ENCODE measurements at places on chromosomes 5 and 9.

- no peak for DNase-seq
Observed at GRCh38 chr5:74166064-74166463, 474.5 kb downstream of the ENC1 start.

- no peak for DNase-seq
Observed at GRCh38 chr9:3948826-3949556, 350.9 kb downstream of the GLIS3 start.

DNA sequence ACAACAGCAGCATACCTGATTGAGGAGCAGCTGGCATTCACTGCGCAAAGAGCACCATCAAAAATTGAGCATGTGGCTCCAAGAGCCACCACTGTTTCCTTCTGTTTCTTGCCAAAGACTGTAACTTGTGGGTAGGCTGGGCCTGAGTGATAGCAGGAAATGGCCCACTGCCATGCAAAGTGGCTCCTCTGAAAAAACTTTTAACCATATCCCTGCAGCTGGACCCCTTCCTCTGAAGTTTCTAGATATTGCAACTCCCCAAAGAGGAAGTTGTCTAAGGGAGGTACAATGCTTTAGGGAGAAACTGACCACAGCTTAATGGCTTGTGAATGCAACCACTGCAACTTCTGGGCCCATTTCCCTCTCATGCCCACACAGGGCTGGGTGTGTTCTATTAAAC is 355.4 kb upstream of the PDE4D start:
- no peak for DNase-seq

- no peak for DNase-seq
Observed at GRCh38 chr5:175688352-175689146, 30.7 kb downstream of the HRH2 start.

GRCh38 chr5:159921721-159922120 is 5.4 kb downstream of the ADRA1B start:
- no peak for DNase-seq

GRCh38 chr9:89553451-89554010 is 51.3 kb upstream of the GADD45G start:
- no peak for DNase-seq

DNA sequence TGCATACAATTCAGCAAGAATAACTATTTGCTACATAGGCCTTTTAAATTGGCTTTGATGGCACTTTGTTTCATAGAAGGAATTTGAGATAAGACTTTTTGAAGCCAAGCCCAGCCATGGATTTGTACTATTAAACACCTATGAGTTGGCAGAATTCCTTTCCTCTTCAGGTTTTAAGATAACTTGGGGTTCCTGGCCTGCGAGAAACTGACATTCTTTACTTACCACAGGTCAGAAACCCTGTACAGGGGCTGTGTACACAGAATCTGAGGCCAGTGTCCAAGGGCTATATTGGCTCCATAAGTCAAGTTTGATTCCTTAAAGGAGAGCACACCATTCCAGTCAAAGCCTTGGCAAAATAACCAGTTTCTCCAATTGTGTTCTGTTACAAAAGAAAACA is 10.8 kb upstream of the BTNL3 start:
- DNase-seq: no peak

DNA sequence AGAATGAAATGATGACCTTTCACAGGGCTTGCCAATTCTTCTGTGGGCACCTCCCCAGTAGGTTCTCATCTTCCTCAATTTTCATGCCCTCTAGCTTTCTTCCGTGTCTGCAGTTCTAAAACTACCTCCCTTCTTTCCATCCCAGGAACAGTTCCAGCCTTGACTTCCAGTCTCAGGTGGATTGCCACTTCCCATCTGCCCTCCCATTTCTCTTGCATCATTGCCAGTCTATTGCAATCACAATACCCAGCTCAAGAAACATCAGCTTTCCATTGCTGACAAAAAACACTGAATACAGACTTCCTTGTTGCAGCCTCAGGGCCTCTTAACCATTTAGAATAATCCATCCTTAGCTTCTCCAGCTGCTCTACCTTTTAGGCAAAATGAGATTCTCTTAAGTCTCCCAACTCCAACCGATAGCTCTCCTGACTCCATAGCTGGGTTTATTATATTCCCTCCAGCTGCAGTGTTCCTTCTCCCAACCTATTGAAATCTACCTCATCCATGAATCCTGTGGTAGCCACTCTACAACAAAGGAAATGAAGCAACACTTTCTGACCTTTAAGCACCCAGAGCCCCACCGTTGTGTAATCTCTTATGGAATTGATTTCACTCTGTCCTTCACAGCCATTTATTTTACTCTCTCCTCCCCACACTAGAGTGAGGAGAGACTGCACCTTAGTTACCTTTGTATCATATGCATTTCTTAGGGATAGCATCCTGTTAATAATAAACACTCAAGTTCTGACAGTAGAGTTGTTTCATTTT is 75.6 kb upstream of the PCA3 start:
- no peak for DNase-seq

GRCh38 chr9:90966480-90967144 is 165.0 kb downstream of the SYK start:
- DNase-seq: no peak

DNA sequence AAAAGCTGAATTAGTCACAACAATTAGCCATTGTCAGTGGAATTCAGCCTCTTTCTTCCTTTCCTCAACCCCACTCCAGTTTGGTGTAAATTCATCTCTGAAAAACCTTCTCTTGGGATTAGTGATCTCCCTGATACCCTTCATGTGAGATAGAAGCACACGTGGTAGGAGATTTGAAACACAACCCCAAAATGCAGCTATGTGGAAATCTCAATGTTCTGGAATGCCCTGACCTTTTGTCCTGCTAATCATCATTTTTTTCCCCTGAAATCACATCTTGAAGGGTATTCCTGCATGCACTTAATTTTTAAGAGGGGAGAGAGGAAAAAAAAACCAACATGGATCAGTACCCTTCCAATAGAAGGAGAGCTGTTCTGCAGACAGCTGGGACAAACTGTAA is 612.6 kb downstream of the EBF1 start:
- no peak for DNase-seq

- no peak for DNase-seq
Observed at GRCh38 chr9:122394265-122395125, 23.7 kb downstream of the PTGS1 start.

- no peak for DNase-seq
Observed at GRCh38 chr5:81904861-81905260, 67.0 kb upstream of the ATG10 start.

GRCh38 chr5:4511996-4512656 is 628.0 kb upstream of the ADAMTS16 start:
- DNase-seq: no peak

- DNase-seq: no peak
Observed at GRCh38 chr9:126348911-126349550, 22.4 kb downstream of the MVB12B start.

GRCh38 chr9:117486426-117486825 is 71.6 kb upstream of the ASTN2 start:
- DNase-seq: no peak

- no peak for DNase-seq
Observed at GRCh38 chr9:86281593-86282076, 703 bp downstream of the ISCA1 start.

DNA sequence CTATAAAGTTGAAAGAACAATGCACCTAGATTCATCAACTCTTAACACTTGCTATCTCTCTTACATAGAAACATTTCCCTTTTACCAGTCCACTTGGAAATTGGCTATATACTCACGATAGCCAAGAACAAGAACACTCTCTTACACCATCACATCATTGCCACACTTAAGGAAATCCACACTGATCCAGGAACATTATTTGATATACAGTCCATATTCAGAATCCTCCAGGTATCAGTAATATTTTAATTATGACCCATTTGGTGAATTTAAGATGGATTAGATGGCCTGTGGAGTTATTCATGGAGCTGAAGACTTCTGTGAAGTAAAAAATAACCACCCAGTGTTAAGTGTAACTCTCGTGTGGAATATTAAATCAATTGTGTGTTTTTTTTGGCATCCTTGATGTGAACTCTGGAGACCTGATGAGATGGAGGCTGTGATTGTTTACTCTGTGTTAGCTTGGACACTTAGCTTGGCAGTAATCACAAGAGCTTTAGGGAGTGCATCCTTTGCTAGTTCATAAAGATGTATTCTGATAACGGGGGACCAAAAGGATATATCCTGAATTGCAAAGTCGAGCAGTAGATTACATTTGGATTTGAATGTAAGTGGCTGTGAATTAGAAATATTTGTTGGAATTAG is 52.0 kb upstream of the ABL1 start:
- DNase-seq: no peak

- no peak for DNase-seq
Observed at GRCh38 chr9:92440751-92441046, 16.4 kb upstream of the OMD start.
